NCI-H510A (cell line): ENCODE measurements at places on chromosomes 5 and 9.

- DNase-seq, result no peak
These were observed 12.8 kb upstream of the NDFIP1 start for GRCh38 chr5:142095651-142096330.

GRCh38 chr9:112065806-112066606 is 109.1 kb downstream of the SUSD1 start:
- peak; percentile 46 for DNase-seq

- no peak for DNase-seq
These were observed 109.8 kb downstream of the GIN1 start for GRCh38 chr5:103010168-103010567.

GRCh38 chr5:170112876-170113521 is 7.3 kb downstream of the FOXI1 start:
- DNase-seq, result no peak

- DNase-seq, result no peak
These were observed 45.7 kb upstream of the IPPK start for GRCh38 chr9:92715488-92716231.

DNA sequence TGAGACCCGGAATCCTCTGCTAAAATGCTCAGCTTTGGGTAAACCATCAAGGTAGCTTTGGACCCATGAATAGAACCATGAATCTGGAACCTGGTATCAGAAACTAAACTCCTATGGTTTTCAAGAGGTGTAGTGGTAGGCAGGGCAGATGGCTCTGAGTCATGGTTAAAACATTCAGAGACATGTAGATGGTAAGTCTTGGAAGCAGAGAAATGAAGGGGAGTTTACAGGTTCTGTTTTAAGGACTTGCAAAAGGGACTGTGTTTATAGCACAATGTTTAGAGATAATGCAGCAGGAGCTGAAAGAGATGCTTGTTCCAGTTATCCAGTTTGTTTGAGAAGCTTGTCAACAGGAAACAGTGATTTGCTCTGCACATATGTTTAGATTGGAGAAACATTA is 36.0 kb upstream of the FBN2 start:
- no peak for DNase-seq

DNA sequence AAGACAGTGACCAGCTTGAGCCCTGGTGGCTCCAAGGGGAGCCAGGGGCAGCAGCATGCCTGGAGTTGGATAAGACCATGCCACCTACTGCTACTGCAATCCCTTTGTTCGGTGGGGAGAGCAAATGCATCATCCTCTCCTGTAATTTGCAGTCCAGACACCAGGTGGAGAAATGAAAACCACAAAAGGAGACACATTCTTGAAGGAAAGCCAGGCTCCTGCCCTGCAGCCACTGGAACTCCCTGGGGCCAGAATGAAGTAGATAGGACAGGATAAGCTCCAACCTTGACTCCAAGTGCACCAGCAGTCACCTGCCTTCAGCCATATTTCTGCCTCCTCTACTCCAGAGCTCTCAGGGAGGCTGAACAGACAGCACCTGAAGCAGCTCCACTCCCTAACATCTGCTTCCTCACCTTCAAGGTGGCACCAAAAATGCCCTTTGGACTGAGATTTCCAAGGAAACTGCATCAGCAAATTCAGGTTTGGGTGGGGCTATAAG is 65.1 kb upstream of the IQGAP2 start:
- DNase-seq, result no peak

- no peak for DNase-seq
These were observed 6.5 kb upstream of the RPS6 start for GRCh38 chr9:19386502-19387044.

DNA sequence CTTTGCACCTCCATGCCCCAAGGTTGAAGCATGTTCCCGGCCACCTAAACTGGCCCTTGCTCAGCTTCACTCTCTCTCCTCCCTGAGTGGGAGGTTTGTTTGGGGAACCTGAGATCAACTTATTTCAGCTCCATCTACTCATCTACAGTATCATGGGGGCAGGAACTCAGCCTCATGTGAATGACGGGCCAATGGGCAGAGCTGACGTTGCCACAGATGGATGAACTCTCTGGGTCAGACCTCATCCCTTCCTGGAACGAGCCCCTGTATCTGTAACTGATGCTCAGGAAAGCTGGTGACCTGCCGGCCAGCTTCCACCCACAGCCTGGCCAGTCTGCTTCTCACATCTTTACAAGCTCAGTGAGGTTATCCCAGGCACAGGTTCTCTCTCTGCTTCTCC is 369.6 kb downstream of the IRX2 start:
- DNase-seq, result no peak

DNA sequence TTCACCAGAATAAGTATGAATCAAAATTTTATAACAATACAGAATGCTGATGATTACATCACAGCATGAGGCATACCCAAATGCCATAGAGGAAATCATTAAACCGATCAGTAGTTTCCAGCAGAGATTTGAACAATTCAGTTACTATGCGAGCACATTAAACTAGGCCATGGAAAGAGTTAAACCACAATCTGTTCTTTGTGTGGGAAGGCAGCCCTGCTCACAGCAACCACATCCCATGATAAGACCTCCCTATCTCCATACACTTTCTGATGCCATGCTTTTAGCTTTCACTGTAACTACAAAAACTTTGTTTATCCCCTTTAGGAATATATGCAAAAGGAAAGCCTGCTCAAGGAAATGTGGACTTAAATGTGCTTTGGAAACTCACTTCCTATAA is 4.5 kb downstream of the NFIB start:
- DNase-seq, result no peak

DNA sequence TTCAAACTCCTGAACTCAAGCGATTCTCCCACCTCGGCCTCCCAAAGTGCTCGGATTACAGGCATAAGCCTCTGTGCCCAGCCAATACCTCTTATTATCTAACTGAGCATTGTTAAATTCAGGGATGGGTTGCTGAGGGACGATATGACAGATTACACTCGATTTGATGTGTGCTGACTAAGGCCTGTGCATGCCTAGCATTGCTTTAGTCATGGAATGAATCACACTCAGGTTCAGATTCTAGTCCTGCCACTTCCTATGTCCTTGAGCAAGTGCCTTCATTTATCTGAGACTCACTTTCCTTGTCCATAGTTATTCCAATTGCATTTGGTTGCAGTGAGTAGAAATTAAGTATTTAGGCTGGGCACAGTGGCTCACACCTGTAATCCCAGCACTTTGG is 19.5 kb downstream of the THBS4 start:
- no peak for DNase-seq

GRCh38 chr9:131181091-131181681 is 55.8 kb downstream of the NUP214 start:
- no peak for DNase-seq

DNA sequence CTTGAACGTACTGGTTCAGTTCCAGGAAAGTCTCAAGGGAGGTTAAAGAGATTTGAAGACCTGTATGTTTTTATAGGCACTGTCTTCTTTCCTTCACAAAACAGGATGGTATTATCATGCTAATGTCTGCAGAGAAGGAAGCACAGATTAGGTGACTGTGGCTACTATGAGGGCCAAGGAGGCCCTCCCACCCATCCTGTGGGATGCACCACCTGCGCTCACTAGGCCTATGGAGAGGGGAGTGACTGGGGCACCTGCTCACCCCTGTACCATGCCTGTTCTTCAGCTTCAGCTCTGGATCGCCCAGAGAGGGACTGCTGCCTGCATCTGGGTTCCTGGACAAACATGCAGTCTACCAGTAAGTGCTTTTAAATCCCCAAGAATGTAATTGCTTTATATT is 469.4 kb downstream of the CCDC171 start:
- no peak for DNase-seq

DNA sequence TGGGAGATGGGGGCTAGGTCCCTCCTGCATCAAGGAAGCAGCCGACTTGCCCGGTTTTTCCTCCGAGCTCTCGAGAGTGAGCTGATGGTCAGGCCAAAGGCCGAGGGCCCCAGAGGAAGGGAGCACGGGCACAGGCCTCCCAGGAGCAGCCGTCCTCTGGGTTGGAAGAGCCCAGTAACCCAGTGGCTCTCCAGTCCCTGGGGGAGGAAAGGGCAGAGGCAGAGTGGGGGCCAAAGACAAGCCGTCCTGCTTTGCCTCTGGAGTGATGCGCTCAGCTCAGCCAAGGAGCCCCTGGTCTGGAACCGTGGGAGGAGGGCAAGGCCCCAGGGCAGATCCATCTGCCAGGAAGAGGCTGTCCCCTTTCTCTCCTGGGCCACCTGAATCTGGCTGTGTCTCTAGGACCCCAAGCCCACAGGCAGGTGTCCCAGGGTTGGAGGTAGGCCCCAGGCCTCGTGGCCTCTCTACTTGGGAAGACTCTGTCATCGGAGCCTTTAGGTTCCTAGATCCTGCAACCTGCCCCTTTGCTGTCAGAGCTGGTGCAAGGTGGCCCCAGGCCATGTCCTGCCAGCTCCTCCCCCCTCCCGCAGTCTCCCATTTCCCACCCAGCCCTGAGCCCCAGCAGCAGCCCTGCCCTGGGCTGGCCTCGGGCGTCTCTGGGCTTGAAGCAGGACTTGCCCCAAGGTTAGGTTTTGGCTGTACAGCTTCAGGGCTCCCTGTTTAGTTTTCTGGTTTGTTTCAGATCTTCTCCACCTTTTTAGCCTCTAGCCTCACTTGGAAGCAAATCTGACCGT is 224.1 kb downstream of the CACNA1B start:
- DNase-seq, result no peak

GRCh38 chr5:73196201-73196600 is 23.2 kb downstream of the TMEM174 start:
- DNase-seq, result no peak

DNA sequence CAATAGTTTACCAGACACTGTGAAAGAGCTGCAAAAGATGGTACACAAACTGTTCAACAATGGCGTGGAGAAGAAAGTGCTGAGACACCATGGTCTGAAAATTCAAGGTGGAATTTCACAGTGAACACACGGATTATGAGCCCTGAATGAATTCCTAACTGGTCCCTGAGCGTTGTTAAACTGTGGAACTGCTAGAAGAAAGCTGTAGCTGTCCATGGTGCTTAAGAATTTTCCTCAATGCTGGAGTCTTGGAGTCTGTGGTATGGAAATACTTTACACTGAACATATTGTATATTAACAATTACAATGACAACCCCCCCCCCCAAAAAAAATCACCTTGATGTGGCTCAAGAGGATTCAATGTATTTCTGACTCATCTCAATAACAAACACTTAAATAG is 68.5 kb downstream of the SLC24A2 start:
- no peak for DNase-seq

DNA sequence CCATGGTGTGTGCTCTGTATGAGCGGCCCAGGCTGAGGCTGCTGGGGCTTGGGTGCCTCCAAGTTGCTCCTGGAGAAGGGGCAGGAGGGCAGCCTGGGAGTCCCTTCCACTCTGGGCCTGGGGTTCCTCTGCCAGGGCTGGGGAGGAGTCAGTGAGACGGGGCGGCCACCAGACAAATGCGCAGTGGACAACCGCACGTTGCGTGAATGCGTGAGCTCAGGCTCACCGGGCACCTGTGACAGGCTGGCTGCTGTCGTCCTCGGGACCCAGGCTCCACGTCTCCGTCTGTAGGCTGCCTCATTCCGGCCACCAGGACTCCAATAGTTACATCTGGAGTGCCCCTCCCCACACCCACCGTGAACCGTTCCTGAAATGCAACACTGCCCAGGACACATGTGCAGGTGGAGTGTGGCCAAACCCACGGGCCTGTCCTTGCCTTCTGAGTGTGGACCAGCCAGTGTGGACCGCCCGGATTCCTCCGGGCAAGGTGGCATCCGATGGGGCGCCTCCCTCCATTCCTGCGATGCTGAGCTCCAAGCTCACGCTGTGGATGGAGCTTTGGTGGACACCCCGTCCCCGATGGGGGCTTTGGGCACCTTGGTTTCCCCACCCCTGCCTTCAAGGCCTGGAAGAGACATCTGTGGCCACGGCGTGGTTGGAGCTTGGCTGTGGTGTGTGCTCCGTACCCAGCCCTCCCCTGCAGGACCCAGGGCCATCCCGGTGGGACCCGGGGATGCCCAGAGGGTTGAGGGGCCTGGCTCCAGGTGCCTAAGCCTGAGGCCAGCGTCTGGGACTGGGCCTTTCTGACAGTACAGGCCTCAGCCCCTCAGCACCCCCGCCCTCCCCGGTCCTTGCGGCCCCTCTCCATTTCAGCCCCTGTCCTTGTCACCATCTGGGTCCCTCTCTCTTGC is 34.0 kb upstream of the RXRA start:
- DNase-seq, result no peak

DNA sequence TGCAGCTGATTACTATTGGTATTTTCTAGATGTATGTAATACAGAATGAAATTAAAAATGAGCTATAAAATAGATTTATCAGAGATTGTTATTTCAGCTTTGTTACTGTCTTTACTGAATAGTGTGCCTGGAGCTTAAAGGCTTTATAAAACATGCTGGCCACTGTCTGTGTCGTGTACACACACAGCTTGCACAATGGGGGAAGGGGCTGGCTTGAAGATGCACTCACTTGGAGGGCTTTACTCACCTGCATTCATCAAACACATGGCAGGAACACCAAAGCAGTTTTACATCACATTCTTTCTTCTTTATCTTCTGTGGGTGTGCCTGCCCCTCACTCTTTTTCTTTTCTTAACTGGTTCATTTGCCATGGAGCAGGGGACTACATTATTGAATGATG is 60.9 kb downstream of the TLE4 start:
- no peak for DNase-seq

DNA sequence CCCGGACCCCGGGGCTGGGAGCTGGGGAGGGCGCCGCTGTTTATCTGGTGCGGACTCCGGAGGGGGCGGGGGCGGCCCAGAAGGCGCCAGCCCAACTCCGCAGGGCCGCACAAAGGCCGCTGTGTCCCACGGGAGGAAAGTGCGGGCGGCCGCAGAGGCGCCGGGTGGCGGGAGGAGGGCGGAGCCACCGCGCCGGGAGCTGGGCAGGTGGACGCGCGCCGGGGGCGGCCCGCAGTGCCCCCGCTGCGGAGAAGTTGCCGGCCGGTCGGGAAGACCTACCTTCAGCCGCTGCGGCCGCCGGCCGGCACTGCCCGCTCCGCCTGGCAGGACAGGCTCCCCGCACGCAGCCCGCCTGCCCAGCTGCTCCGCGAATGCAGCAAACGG is 43.6 kb downstream of the NACC2 start:
- DNase-seq, result no peak

GRCh38 chr9:76403352-76403751 is 9.1 kb upstream of the RFK start:
- no peak for DNase-seq

GRCh38 chr5:28750251-28750650 is 1711.9 kb upstream of the CDH9 start:
- no peak for DNase-seq

DNA sequence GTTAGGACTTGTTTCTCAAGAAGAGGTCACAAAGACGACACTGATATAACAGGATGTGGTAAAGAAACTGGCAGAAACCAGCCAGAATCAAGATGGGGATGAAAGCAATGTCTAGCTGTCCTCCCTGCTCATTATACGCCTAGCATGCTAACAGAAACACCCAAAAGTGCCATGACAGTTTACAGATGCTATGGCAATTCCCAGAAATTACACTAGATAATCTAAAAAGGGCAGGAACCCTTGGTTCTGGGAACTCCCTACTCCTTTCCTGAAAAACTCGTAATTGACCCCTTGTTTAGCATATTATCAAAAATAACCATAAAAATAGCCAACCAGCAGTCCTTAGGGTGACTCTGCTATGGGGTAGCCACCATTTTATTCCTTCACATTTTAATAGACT is 10.9 kb upstream of the MRPS30 start:
- DNase-seq, result no peak
